Stimulated activated CD8-positive, alpha-beta memory T cell treated with anti-CD3 and anti-CD28 coated beads, Interleukin-15, amount 100 ng/mL, for 24 hours (primary cell): ENCODE measurements at places on chromosomes 13 and 19.

DNA sequence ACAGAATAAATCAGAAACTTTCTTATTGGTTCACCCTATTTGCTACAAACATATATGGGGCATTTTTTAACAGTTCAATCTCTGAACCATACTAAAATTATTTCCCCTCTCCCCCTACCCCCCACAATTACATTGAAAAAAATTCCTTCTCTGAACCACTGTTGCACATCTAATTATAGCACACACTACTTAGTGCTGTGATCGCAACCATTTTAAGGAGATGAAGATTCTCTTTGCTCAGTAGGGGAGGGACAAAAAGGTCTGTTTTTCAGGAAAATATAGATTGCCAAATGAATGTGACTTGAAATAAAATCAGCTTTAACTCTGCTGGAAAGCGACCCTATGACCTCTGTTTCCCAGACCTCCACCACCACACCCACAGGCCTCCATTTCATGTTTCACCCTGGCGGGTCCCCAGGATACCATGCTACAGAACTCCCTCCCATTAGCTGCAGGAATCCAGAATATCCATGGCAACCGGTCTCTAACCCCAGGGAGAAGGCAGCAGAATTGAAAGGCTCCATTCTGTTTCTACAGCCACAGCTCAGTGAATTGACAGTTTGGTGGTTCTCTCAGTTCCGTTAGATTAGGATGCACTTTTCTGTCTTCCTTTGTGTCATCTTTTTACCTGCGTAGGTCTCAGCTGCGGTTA lies 286.3 kb downstream of the TBC1D4 start:
- DNase-seq: no peak

GRCh38 chr19:9547870-9548269 lies 9.4 kb upstream of the ZNF426 start:
- no peak for DNase-seq

- DNase-seq: no peak
Observed at GRCh38 chr19:48554385-48555091, 2.6 kb downstream of the SULT2B1 start.

- no peak for DNase-seq
Observed at GRCh38 chr19:50889638-50890037, 16.4 kb downstream of the KLK2 start.

DNA sequence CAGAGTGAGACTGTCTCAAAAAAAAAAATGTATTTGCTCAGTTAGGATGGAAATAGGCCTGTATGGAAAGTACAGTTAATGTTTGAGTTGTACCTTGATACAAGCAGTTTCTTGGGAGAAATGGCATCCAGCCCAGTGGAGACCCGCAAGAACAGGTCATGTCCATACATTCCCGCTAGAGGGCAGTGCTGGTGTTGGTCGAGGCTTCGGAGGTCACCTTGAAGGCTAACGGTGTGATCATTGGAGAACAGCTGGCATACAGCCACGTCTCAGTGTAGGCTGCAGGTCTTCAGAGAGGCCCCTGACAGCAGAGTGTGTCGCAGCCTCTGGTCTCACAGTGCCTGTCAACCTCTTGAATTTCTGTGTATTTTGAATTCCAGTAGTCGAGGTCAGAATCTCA lies 7.5 kb downstream of the ZNF610 start:
- no peak for DNase-seq

DNA sequence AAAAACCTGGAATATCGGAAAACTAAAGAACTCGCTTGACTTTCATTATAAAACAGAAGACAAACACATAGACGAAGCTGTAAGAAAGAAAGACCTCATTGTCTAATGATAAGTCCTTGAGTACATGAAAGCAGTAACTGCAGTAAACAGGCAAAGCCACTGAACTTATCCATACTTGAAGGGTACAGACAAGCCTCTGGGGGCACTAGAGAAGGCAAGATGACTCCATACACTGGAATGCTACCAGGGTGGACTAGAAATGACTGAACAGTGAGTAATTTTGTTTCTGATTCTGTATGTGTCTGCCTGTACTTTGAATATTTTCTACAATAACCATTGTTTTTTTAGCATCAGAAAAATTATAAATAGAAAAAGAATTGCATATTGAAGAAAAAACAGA lies 507.9 kb downstream of the UQCRFS1 start:
- no peak for DNase-seq

- no peak for DNase-seq
Observed at GRCh38 chr19:30734669-30735068, 362.5 kb downstream of the ZNF536 start.
